Stimulated activated CD8-positive, alpha-beta memory T cell treated with anti-CD3 and anti-CD28 coated beads, Interleukin-4, amount 100 ng/mL, for 24 hours (primary cell): ENCODE measurements at places on chromosomes 16 and 17.

- no peak for DNase-seq
Observed at GRCh38 chr16:82833378-82833993, 206.7 kb downstream of the CDH13 start.

- no peak for DNase-seq
Observed at GRCh38 chr16:80680839-80681238, 123.6 kb downstream of the CDYL2 start.

- DNase-seq, result no peak
Observed at GRCh38 chr16:24852281-24852721, 6.5 kb downstream of the SLC5A11 start.

GRCh38 chr16:22035153-22035552, 27.2 kb downstream of the MOSMO start:
- no peak for DNase-seq

DNA sequence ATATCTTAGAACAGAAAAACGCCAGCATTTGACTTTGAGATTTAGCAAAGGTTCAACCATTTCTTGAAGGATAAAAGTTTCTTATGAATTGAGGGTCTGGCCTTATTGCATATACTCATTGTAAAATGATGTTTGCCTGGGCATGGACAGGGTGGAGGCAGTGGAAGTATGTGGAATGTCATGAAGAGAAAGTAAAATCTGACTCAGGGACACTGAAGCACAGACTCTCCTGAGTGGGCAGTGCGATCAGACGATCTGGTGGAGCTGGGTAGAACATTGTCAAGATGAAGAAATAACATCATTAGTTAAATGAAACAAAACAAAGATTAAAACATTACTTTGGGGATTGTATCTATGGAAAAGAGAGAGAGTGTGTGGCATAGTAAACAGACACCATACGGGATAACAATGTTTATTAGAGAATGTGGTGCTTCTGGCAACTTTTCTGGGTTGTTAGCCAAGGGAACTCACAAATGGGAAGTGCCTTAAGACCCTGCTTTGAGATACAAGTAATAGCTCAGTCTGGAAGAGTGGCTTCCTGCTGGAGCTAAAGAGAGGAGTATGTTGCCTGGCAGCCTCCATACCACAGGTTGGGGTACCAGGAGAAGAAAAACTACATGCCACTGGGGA, 4.4 kb downstream of the MAP3K3 start:
- DNase-seq, result no peak

GRCh38 chr17:43344685-43345084, 54.1 kb upstream of the ARL4D start:
- DNase-seq, result no peak

DNA sequence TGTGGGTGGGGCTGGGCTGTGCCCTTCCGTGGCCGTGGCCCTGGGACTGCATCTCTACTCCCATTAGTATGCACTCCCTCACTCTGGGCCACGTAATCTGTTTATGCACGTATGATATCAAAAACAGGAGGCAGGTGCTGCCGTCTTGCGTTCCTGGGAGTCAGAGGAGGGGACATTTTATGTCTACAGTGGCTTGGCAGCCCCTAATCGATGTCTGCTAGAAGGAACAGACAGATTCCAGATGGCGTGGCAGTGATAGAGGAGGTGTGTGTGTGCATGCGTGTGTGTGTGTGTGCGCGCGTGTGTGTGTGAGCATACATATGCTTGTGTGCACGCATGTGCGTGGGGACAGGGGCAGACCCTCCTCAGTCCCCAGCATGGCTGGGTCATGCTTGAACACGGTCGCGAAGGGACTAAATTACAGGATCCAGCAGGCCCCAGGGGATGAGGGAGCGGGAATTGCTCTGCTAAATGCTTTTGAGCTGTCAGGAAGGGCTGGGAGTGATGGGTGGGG, 44.7 kb downstream of the SREBF1 start:
- no peak for DNase-seq

- DNase-seq, result no peak
Observed at GRCh38 chr17:28760601-28761562, 17.1 kb downstream of the TRAF4 start.

- DNase-seq, result no peak
Observed at GRCh38 chr17:42518046-42518754, 17.8 kb upstream of the NAGLU start.

DNA sequence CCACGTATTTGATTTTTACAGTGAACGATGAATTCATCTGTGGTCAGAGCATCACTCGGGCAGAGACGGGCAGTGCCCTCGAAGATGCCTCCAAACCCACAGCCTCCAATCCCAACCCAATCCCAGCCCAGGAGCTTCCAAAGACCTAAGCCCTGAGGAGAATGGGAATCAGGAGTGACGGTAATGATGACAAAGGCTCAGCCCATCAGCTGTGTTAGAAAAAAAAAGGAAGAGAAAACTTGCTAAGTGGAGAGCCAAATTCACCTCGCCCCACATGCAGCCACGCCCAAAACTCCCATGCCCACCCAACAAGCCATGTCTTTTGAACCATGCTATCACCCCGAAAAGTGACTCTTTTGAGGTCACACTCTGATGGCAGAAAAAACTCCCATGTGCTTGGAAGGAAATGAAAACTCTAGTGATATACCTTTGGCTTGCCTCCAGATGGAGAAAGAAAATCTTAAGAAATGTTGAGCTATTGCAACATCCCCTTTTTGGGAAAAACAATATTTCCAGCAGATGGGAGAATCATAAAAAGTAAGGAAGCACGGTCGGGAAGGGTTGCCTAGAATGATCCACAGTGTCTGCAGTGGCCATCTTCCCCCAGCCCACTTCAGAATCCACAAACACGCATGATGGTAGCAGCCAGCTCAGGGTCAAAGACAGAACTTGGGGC, 37.7 kb downstream of the XYLT1 start:
- no peak for DNase-seq

DNA sequence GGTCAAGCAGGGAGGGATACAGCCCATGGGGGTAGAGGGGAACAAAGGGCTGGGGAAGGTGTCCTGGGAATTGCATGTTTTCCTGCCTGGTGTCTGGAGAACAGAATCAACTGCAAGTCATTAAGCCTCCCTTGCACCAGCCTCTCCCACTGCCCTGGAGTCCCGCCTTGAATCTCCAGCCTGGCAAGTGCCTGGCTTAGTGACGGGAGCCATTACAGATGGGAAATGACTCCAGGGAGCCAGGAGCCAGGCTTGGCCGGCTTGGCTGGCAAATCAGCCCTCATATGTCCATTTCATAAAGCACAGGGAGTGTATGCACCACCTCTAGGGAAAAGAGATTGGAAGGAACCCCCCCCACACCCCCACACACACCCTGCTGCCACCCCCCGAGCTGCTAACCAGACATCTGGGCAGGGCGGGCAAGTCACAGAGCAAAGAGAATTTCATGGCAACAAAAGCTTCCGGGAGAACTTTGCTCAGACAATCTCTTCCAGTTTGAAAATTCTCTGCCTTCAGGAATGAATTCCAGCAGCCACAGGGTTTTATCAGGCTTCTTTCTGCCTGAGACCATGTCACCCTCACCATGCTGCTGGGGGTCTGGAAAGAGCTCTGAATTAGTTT, 127.7 kb downstream of the NTN1 start:
- DNase-seq, result no peak

GRCh38 chr17:17784657-17785267, 52.0 kb downstream of the SREBF1 start:
- no peak for DNase-seq

- DNase-seq, result no peak
Observed at GRCh38 chr16:81620796-81621195, 158.3 kb upstream of the PLCG2 start.

GRCh38 chr17:35906926-35907637, 23.5 kb downstream of the RDM1 start:
- DNase-seq, result no peak

- no peak for DNase-seq
Observed at GRCh38 chr16:64996641-64997040, 125.2 kb downstream of the CDH11 start.
